ENCODE measurements at places on chromosomes 13 and 19.
A peak's percentile ranks its signal among the peaks of the same experiment; 100 is the strongest.

- no peak for DNase-seq
These were observed 997 bp upstream of the CACNG8 start for GRCh38 chr19:53961523-53962356.

GRCh38 chr19:48206397-48207093, 36.1 kb downstream of the ZSWIM9 start:
- DNase-seq: no peak

DNA sequence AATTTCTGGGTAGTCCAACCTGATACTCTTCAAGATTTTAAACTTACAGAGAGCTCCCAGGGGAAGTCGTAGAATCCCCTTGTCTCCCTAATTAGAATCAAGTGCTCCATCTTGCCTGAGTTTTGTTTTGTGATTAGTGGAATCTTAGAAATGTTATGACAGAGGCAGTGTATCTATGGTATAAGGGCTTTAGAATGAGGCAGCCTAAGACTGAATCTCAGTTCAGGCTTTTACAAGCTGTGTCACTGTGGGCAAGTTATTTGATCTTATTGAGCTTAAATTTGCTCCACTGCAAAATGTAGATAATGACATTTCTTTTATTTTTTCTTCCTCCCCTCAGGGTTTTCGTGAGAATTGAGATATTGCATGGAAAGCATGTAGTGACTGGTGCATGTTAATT, 215.5 kb downstream of the POSTN start:
- DNase-seq: peak; percentile 86

DNA sequence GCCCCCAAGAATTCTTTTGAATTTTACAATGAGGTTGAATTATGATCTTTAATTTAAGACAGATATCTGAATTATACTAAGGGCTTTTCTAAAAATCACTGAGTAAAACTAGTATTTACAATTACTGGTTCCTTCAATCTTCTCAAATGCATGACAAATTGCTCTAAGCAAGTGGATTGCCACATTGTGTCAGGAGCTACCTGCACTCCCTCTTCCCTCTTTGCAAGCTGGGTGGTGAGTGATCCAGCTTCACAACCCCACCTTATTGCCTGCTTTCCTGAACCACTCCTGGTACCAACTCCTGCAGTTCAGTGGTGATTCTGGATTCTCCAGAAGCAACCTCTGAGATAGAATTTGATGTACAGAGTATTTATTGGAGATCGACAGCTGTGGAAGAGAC, 49.9 kb upstream of the SERP2 start:
- DNase-seq: no peak

DNA sequence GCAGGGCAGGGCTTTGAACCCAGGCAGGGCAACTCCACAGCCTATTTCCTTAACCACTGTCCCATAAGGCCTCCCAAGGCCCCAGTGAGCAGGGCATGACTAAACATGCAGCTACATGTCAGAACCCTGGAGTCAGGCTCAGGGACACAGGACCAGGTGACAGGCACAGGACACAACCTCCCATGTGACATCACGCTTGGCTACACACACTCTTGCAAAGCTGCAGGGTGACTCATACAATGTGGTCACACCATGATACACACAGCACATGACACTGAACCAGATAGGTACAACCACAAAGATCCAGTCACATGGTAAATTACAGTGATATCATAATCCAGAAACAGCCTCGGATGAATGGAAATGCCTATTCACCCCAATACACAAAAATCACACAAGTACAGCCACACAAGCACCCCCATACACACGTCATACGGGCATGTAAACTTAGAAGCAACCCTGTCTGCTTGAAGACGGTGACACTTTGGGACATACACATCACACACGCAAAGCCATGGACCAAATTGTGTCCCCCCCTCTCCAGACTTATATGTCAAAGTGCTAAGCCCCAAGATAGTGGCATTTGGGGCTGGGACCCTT, 14.5 kb downstream of the KLK4 start:
- DNase-seq: peak; percentile 8

DNA sequence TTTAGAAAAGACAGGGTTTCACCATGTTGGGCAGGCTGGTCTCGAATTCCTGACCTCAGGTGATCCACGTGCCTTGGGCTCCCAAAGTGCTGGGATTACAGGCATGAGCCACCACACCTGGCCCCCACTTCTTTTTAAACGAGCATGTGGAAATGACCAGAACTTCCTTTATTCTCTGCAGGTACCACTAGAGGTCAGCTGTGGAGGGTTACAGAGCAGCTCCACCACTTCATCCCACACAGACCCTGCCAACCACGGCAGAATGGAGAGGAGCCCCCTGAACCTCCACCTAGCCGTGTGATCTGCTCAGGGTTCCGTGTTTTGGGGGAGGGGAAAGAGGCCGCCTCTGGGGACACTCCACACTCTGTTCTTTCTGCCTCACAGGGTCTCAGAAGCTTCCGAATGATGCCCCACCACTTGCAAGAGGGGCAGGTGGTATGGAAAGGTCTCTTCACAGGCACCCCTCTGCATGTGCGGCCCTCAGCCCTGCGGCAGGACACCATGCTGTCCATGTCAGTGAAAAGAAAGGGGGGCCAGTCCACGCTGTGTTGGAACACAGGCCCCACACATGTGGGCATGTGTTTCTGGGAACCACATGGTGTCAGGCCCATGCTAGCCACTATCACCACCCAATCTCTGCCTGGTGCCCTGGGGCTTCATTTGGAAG, 465.0 kb downstream of the TSHZ3 start:
- DNase-seq: no peak

DNA sequence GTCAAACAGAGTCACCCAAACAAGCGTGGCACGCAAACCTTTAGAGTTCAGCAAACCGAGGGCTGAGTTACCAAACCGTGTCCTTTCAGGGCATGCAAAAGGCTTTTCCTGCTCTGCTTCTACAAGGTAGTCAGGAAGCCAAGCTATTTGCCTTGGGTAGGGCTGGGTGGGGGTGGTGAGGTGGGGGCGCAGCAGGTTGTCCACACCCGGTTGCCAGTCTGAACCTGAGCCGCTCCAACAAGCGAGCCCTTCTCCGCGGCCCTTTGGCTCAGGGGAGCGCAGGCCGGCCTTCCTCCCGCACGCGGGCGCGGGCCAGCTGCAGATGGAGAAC, 347 bp upstream of the CLDN10 start:
- no peak for DNase-seq

- DNase-seq: peak; percentile 27
These were observed 17.0 kb downstream of the POU2F2 start for GRCh38 chr19:42115219-42115618.

GRCh38 chr13:39245688-39246087, 207.4 kb downstream of the NHLRC3 start:
- no peak for DNase-seq

DNA sequence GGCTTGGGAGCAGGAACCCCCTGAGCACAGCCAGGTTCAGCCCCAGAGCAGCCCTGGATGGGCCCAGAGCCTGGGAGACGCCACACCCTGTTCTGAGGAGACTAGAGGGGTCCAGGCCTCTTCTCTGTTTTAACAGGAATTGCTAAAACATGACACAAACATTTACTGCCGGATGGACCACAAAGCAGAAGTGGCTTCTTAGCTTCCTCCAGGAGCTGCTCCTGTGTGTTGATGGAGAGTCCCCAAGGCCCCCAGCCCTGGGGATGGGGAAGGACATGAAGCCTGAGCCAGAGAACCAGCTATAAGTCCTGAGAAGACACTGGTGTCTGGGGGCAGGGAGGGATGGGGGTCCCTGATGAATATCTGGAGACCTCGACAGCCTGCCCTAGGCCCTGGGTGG, 14.6 kb downstream of the CEACAM3 start:
- DNase-seq: no peak

DNA sequence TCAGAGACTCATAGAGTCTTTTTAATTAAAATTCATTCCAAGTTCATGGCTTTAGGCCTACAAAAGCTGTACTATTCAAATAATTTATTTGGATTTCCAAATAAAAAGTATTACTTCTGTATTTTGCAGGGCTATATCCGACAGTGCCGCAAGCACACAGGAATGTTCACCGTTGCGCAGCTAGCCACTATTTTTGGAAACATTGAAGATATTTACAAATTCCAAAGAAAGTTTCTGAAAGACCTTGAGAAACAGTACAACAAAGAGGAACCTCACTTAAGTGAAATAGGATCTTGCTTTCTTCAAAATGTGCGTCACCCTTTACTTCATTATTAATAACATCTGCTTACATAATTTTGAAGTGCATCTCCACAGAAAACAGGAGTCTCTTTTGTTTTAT, 20.5 kb upstream of the C1QTNF9 start:
- peak; percentile 58 for DNase-seq

DNA sequence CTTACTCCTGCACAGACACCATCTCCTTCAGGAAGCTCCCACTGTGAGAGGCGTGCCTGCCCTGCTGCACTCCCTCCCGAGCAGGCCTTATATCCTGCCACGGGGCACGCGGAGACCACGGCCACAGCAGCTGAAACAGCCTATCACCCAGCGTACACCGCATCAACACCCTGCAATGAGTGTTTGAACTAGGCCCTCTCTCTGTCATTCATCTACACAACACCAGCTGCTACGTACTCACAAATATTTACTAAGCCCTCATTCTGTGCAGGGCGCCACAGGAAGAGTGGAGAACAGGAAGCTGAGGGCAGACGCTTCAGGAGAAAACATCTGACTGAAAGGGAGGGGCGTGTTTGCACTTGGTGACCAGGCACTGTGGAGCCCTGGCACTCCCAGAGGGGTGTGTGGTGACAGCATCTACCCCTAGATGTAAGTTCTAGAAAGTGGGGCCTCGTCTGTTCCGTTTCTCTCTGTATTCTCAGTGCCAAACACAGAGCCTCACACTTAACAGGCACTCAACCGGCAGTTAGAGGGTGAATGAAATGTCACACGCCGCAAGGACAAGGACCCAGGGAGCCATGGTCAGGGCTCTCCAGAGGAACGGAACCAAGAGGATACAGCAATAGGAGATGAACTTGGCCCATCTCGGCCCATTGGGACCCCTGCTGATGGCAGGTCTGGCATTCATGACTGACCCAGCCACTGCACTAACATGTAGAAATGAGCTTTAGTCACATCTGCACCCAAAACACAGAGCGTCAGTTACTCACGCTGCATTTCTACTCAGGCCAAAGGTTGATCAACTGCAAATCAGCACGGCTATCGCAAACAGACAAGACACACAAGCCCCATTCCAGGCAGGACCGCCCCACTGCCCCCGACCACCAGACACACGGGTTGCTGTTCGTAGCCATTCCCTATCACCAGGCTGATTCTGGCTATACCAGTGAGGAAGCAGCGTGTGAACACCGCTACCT, 15.7 kb downstream of the RANBP3 start:
- DNase-seq: peak; percentile 57

DNA sequence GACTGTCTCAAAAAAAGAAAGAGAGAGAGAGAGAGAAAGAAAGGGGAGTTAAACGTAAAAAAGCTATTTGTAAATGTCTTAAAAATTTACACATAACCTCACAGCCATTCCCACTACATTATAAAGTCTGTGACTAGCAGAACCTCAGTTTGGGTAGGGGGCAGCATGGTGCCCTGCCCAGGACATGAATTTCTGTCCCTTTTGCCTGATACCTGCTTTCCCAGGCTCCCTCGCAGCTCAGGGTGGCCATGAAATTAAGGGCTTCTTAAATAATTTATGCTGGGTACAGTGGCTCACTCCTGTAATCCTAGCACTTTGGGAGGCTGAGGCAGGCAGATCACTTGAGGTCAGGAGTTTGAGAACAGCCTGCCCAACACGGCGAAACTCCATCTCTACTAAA, 4.8 kb downstream of the IFNL1 start:
- DNase-seq: no peak

GRCh38 chr19:50330365-50331078, 1.3 kb upstream of the KCNC3 start:
- DNase-seq: peak; percentile 28

DNA sequence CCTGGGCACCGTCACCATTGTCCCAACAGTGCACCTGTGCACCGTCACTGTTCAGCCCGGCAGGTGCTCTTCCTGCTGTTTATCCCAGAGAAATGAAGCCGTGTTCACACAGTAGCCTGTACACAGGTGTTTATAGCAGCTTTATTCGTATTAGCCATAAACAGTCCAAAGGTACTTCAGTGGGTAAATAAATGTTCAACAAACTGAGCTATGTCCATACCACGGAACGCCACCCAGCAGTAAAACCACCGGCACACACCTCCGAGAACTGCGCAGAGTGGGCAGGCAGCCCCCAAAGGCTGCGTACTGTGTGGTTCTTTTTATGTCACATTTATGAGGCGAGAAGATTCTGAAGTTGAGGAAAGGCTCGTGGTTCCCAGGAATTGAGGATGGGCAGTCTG, 44.9 kb upstream of the DCUN1D2 start:
- no peak for DNase-seq

DNA sequence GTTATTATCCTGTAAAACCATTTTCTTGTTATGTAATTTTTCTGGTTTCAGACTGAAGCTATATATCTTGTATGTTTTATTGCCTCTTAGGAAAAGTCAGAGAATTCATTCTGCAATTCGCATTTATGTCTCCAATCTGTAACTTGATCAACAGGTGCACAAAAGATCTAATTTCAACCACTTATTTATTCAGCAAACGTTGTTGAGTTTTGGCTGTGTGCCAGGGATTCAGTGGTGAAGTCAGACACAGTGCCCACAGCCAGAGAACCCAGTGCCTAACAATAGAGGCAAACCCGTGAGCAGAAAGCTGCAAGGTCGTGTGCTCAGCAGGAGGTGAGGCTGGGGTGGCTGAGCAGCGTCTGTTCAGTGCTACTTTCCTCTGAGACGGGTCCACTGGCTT, 119.5 kb upstream of the MCF2L start:
- no peak for DNase-seq

GRCh38 chr13:47707414-47707813, 293.7 kb downstream of the SUCLA2 start:
- DNase-seq: no peak

- DNase-seq: peak; percentile 62
These were observed 233.7 kb downstream of the COG6 start for GRCh38 chr13:39888865-39889810.

- DNase-seq: no peak
These were observed 36.1 kb downstream of the RCBTB1 start for GRCh38 chr13:49549289-49549688.

- peak; percentile 31 for DNase-seq
These were observed 9.8 kb upstream of the DACT3 start for GRCh38 chr19:46670813-46671212.

GRCh38 chr19:1871630-1872029, 8.3 kb upstream of the KLF16 start:
- DNase-seq: no peak

- no peak for DNase-seq
These were observed 20.8 kb upstream of the ASPDH start for GRCh38 chr19:50534478-50534877.

- no peak for DNase-seq
These were observed 199.5 kb upstream of the ZNF536 start for GRCh38 chr19:30172613-30173242.

All from fibroblast of skin of scalp (primary cell).